Uterine smooth muscle cell (primary cell): ENCODE measurements at places on chromosomes 1 and 21. TPM values are rescaled to one million over a fixed set of nuclear protein-coding genes. Genes with fewer than 3 reads are reported as not detected.

FALEC gene
- total RNA-seq = 0.25 and 0.77 TPM in 2 replicates

OR2L2 gene
- under 0.01 TPM in 1 of 2 replicates, not detected in the other for total RNA-seq

DCLRE1B gene
- total RNA-seq = 1.2 and 3.7 TPM in 2 replicates

C1orf216 gene
- 17.2 and 33.2 TPM in 2 replicates for total RNA-seq

TDRD5 gene
- total RNA-seq = under 0.01 TPM in 1 of 2 replicates, not detected in the other

MYBPHL gene
- total RNA-seq = not detected in 2 replicates

PRDM2 gene
- total RNA-seq = 10.0 and 11.6 TPM in 2 replicates

DLGAP3 gene
- total RNA-seq = under 0.01 TPM in 1 of 2 replicates, not detected in the other
